ENCODE measurements at places on chromosomes 2 and 18.

DNA sequence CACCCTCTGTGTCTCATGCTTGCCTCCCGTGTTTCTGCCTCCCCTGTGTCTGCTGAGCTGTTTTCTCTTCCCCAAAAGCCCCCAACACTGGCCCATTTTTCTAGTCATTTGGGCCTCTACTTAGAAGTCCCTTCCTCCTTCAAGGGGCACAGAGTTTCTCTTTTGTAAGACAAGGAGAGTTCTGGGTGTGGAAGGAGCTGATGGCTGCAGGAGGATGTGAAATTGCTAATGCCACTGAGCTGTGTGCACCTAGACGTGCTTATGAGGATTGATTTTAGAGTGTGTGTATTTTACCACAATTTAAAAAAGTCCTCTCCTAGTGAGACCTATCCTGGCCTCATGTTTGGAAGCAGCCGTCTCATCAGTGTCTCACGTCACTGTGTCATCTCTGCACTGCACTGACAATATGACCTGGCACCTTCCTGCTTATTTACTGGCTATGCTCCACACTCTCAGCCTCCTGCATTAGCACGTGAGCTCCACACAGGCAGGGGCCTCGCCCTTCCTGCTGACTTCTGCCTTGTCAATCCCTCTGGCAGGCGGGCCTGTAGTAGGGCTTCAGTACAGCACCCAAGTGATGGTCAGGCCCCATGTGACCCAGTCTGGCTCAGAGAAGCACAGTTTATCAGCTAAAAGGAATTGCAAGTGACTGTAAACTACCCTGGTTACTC lies 8.0 kb upstream of the MBP start:
- peak; percentile 79 for DNase-seq

DNA sequence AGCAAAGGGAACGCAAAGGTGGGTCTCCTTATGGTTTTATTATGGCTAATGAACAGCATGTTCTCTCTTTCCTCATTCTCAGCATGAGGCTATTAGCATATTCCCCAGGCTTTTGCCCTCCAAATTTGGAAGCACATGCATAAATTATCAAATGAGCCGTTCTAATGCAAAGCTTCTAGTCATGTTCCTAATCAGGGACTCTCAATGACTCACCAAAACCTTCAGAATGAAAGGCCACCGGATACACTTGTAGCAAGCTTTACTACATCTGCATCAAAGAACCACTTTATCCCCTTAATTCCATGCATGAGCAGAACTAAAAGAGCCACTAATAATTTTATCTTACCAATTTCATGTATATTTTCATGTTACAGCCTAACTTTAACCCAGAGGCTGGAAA lies 310.5 kb downstream of the LRATD1 start:
- DNase-seq = no peak

DNA sequence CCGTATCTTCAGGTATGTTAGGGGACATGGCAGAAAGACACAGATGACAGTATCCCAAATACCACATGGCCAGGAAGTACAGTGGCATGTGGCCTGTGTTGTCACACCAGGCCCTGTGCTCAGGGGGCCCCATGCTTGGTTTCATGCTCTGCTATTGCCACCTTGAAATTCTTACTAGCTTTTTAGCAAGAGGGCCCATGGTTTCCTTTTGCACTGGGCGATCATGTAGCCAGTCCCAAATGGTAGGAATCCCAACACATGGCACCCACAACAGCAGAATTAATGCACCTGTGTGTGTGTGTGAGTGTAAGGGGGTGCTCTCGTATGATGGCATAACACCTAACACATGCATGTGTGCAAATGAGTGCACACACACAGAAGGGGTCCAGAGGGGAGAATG lies 39.2 kb downstream of the MYO7B start:
- no peak for DNase-seq

- no peak for DNase-seq
Measured at GRCh38 chr18:10459587-10459986, 5.2 kb downstream of the APCDD1 start.

DNA sequence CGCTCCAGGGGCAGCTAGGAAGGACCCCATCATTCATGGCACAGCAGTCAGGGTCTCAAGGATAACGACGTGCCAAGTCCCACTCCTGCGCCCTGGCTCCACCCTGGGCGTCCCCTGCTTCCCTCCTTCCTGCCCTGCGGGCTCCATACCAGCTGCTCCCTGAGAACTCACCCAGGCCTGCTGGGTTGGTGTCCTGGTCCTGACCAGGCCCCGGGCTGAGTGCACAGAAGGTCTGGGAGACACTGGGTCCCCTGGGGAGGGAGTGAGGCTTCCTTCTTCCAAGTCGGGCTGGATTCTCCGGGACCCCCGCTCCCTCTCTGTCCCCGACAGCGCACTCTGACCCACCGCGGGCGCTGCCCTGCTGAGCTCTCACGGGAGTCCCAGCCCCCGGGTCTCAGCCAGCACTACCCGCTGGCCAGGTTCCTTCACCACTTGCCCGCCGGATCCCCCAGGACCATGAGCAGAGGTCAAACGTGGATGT lies 160.2 kb downstream of the PXDN start:
- DNase-seq = no peak

DNA sequence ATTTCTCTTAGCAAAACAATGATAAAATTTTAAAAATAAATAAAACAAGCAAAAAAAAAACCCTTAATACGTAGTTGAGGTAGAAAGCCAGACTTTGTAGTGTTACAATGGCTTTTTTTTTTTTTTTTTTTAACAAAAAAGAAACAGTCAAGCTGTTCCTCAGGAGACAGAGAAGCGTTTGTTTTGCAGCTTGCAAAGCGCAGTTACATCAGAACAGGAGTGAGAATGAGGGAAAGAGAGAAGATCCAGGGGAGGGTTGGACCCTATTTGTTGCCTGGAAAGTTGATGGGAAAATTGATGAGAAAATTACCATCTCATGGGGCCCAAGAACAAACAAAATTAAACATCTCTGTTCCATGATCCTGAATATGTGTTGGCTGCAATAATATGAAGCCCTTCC lies 146.5 kb downstream of the NETO1 start:
- no peak for DNase-seq

DNA sequence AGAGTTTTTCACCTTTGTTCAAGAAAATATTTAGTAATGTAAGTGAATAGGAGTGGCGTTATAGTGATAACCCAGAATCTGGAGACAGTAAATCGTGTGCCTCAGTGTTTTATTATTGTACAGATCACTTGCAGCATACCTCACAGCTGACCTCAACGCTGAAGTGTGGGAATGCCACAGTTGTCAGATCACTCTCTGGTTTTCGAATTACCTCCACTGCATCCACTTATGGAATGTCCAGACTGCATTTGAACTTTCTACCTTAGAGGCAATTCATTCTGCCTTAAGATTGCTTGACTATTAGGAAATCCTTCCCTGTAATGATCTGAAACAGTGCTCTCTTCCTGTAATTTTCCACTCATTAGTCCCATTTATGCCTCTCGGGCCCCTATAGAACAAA lies 164.5 kb upstream of the ALPP start:
- no peak for DNase-seq

DNA sequence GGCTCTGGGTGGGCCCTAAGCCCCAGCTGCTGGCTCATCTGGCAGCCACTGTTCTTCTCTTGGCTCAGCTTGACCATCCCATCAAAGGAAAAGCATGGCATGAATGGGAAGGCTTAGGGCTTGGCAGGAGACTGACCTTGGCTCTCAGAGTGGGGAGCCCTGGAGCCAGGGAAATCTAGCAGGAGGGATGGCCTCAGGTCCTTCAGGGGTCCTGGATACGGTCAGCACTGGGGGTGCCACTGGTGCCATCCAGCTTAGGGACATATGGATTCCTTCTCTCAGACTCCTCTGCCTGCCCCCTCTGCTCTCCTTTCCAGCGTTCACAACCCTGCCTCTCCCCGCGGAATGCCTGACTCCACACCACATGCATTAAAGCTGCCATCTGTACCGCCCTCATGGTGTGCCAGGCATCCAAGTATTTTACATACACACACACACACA lies 165.5 kb upstream of the HAAO start:
- no peak for DNase-seq
